ENCODE measurements at places on chromosomes 13 and 19.

DNA sequence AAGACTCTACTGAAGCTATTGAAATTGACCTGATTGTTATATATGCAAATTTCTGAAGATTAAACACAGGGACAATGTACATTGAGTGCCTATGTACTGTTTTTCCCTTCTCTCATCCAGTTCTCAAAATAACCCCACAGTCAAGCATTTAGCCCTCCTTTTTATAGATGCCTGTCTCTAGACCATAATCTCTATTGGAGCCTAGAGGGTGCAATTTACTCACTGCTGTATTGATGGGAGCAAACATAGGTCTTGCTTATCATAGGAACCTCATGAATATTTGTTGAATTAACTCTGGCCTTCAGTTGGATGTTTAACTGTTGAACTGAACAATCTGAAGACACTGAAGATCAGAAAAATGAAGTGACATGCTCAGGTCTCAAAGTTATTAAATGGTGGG lies 183.0 kb downstream of the RFC3 start:
- no peak for DNase-seq

- no peak for DNase-seq
Measured at GRCh38 chr13:93814658-93815057, 588.1 kb downstream of the GPC6 start.

GRCh38 chr19:11087870-11088505 lies 1.3 kb upstream of the LDLR start:
- DNase-seq: no peak

DNA sequence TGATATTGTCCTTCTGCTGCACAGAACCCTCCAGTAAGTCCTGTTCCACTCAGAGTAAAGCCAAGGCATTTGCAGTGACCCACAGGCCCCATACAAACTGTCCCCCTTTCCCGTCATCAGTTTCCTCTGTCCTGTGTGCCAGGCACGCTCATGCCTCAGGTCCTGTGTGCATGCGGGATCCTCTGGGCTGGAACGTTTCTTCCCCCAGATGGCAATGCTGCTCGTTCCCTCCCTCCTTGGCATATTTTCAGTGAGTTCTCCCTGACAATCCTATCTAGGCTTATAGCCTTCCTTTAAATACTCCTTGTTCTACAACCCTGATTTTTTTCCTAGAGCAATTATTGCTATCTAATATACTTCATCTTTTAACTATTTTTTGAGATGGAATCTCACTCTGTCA lies 5.7 kb downstream of the OPA3 start:
- no peak for DNase-seq

GRCh38 chr13:34862311-34862710 lies 79.8 kb upstream of the NBEA start:
- DNase-seq: no peak
